Uterus (tissue), 4 donors: ENCODE measurements at places on chromosomes 3 and 15. TPM values are rescaled to one million over a fixed set of nuclear protein-coding genes. Genes with fewer than 3 reads are reported as not detected.

The VILL gene
- 2.8 TPM for total RNA-seq

The NRROS gene
- total RNA-seq, result 7.7 TPM

The UBA3 gene
- 62.9 TPM for total RNA-seq

The MRPL3 gene
- 137 TPM for total RNA-seq

The KLHDC8B gene
- total RNA-seq, result 40.9 TPM

DNA sequence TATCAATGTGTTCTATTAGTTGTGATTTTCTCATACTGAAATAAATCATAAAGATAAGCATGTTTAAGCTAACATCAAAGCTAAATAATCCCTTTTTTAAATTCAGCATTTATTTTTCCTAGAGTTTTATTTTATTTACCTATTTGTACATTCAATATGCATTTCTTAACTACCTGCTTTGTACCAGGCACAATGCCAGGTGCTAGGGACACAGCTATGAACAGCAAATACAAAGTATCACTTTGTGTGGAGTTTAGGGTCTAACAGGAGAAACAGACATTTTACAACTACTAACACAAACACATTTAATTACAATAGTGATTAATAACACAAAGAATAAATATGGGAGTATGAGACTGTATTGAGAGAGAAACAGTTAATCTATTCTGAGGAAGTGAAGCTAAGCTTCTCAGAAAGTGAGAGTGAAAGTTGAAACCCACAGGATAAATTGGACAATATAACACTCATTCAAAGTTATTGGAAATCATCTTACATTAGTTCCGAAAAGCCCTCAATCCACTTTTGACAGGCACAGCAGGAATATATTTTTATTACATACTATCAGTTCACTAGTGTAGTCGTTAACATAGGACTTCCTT is 159.6 kb downstream of the GBE1 start:
- H3K27me3 ChIP-seq, result no peaks in the 10 kb centered on the region
- no peak overlapping the region for H3K4me3 ChIP-seq
- DNase-seq, result no peak
- H3K4me1 ChIP-seq, result no peaks in the 10 kb centered on the region

DNA sequence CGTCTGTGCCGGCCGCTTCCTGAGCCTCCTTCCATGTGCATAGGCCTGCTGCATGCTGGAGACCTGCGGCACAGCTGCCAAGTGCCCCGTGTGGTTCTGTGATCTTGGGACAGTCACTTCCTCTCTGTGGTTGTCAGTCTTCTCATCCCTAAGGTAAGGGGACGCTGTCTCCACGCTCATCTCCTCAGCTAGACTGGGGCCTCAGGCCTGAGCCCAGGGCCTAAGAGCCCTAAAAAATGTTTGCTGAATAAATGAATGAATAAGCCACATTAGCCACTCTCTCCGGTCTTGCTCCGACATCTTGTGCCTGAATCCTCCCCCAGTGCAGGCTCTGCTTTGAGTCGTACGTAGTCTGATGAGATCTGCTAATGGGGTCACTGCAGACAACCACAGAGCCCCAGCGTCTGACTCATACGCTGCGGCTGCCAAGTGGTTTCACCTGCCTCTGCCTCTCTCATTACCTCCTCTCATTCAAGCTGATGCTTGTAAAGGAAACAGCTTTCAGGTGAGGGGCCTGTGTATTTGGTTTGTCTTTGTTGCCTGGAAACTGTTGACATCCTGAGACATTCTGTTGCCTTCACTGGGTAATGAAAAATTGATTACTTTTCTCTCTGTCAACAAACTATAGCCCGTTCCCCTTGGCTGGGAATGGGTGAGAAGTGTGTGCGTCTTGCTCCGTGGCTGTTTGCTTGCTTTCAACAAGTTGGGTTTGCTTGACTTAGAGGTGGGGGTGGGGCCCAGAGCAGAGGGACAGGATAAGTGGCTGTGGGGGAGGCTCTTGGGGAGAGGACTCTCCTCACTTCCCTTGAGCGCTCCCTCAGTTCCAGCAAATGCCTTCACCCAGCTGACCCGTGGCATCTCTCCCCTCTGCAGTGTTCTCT is 15.9 kb downstream of the RPLP1 start:
- DNase-seq, result no peak
- H3K4me3 ChIP-seq, result no peak overlapping the region
- no peaks in the 10 kb centered on the region for H3K27me3 ChIP-seq
- no peaks in the 10 kb centered on the region for H3K36me3 ChIP-seq
- H3K4me1 ChIP-seq, result no peaks in the 10 kb centered on the region
- H3K27ac ChIP-seq, result no peak overlapping the region

DNA sequence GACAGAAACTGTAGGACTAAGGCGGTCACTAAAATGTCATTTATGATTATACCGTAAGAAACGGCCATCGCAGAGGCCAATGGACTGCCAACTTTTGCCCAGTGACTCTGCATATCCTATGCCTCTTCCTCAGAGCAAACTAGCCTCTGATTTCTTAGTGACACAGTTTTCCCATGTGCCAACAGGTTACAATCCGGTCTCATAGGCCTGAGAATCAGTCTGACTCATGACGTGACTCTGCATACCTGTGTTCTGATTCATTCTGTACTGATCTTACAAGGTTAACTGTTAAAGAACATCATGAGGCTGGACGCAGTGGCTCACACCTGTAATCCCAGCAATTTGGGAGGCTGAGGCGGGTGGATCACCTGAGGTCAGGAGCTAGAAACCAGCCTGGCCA is 17.8 kb downstream of the RUBCN start:
- DNase-seq, result no peak
- no peaks in the 10 kb centered on the region for H3K36me3 ChIP-seq
- H3K4me3 ChIP-seq, result no peak overlapping the region
- H3K4me1 ChIP-seq, result no peaks in the 10 kb centered on the region
- no peak overlapping the region for H3K27ac ChIP-seq

DNA sequence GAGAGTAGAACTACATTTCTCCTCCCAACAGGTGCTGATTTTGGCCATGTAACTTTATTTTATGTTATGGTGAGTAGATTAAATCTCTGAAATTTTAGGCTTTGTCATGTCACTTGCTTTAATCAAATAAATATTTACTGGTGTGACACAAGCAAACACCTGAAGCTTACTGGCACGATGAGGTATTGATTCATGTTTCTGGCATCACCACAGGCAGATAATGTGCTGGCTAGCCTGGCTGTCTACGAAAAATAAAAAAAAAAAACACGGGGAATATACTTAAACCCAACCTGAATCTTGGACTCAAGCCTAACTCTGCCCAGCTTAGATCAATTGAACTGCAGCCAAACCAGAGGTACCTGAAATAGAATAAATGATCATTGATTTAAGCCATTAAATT is 65.6 kb upstream of the CADM2 start:
- H3K36me3 ChIP-seq, result no peaks in the 10 kb centered on the region
- no peak overlapping the region for H3K27ac ChIP-seq
- no peaks in the 10 kb centered on the region for H3K27me3 ChIP-seq
- H3K4me3 ChIP-seq, result no peak overlapping the region
- H3K4me1 ChIP-seq, result no peaks in the 10 kb centered on the region
